ENCODE measurements at places on chromosomes 7 and 10.

- peak; percentile 24 for DNase-seq
These were observed 818.6 kb downstream of the GRID1 start for GRCh38 chr10:85548034-85548433.

DNA sequence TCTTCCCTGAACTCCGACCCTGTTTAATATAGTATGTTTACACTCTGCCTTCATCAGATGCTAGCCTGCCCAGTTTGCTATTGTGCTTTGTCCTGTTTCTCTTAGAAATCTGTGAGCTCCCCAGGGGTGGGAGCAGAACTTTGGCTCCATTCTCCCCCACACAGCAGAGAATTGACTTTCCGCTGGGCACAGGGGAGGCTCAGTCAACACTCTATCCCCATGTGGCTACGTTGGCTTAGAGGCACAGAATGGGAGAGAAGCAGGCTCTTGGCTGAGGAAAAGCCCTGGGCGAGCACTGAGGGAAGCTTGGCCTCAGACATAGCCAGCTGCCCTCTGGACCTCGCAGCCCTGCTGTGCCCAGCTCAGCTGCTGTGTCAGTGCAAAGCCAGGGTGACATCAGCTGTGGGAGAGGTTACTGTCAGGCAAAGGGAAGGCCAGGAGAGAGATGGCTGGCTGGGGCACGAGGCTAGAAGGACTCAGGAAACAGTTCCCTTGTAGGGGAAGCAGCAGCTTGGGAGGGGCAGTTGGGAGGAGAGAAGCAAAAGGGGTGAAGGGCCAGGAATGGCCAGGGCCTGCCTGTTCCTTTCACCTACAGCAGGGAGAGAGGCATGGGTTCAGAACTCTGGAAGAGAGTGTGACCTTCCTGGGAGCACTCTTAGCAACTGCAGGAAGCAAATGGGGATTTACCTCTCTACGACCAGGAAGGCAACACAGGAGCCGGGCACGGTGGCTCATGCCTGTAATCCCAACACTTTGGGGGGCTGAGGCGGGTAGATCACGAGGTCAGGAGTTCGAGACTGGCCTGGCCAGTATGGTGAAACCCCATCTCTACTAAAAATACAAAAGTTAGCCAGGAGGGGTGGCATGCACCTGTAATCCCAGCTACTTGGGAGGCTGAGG lies 5.8 kb upstream of the SCD start:
- no peak for DNase-seq

GRCh38 chr10:113753020-113753692 lies 1.7 kb downstream of the PLEKHS1 start:
- DNase-seq: no peak

DNA sequence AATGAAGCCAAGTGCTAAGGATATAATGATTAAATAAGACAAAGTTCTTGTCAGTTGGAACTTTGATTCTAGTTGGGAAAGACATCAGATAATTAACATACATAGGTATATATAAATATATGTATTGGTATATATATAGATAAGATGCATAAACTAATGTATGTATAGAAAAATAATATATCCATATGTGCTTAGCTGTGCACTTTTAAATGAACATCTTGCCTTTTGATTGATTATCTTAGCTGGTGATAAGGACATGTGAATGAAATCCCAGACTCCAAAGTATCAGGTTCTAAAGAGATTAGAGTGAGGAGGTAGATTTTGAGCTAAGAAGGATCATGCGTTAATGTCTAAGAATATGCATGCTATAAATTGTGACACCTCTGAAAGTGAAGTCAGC lies 357.6 kb downstream of the GFRA1 start:
- no peak for DNase-seq

DNA sequence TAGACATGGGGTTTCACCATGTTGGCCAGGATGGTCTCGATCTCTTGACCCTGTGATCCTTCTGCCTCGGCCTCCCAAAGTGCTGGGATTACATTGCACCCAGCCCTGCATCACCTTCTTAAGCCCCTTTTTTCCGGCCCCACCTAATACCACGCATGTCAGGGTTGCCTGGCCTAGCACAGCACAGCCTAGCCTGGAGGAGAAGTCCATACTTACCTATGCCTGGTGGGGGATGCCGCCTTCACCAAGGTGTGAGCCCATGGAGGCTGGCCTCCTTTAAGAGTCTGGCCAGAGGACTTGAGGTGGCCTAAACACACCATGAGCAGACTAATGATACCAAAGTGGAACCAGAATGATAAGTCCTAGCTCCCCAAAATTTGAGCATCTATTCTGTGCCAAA lies 22.0 kb upstream of the CUX1 start:
- DNase-seq: no peak

DNA sequence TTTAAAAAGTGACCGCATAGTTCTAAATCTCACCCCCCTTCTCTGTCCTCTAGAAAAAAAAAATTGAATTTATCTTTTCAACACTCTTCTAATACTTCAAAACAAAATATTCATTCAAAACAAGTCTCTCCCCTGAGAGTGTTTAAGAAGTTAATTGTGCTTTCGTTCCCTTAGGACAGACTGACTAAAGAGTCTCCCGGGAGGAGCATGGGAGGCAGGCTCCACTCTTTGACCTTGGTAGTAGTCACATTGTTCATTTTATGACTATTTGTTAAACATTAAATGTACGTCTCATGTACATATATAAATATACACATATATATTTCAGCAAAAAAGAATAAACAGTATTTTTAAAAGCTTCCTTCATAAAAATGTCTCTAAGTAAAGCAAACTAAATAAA lies 35.3 kb upstream of the SPOCK2 start:
- no peak for DNase-seq

DNA sequence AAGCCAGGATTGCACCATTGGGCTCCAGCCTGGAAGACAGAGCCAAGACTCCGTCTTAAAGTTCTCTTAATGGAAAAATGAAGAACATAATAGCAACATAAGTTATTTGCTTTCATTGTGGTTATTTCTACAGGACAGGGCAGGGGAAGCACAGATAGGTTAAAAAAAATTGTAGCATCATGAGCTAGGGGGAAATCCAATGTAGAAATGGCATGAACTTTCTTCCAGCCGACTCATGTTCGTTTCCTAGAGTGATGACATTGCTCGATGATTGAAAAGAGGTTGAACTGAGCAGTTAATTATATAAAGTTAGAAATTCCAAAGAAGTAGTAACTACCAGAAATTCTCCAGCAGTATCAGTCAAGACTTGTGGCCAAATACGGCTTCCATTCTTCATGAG lies 64.9 kb downstream of the DAGLB start:
- DNase-seq: no peak
